Kasumi-1 (cell line): ENCODE measurements at places on chromosomes 4 and X.

- DNase-seq = no peak
Observed at GRCh38 chr4:11496351-11496829, 67.7 kb upstream of the HS3ST1 start.

GRCh38 chrX:11770320-11770719 lies 12.3 kb downstream of the MSL3 start:
- DNase-seq = peak; percentile 76

- DNase-seq = no peak
Observed at GRCh38 chr4:123206016-123206415, 190.6 kb upstream of the SPRY1 start.

DNA sequence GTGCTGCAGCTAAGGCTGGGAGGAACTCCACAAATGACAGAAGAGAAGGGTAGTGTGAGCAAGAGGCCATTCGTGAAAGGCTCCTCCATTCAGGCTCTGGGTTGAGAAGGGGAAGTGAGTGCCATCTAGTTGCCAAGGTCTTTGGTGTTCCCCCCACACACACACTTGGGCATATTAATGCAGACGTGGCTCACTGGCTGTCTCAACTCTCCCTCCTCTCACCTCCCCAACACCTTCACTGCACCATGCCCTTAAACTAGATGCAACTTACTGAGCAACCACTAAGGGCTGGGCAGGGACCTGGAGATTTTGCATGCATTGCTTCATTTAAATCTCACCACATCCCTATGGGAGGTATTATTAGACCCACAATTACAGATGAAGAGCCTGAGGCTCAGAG lies 8.7 kb downstream of the CLRN2 start:
- peak; percentile 27 for DNase-seq

DNA sequence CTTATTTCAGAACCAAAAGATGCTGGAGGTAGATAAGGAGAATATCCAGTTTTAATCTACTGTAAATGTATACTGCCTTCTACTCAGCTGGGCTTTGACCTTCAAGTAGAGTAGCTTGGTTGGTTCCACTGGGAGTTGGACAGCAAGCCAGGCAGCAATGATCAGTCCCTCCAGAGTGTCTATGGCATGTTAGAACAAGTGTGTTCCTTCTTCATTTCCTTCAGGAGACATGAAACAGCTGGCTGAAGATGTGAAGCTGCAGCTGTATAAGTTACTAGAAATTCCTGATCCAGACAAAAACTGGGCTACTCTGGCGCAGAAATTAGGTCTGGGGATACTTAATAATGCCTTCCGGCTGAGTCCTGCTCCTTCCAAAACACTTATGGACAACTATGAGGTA lies 111.1 kb downstream of the NFKB1 start:
- DNase-seq = no peak

- DNase-seq = no peak
Observed at GRCh38 chr4:168488869-168489274, 8.0 kb upstream of the PALLD start.

DNA sequence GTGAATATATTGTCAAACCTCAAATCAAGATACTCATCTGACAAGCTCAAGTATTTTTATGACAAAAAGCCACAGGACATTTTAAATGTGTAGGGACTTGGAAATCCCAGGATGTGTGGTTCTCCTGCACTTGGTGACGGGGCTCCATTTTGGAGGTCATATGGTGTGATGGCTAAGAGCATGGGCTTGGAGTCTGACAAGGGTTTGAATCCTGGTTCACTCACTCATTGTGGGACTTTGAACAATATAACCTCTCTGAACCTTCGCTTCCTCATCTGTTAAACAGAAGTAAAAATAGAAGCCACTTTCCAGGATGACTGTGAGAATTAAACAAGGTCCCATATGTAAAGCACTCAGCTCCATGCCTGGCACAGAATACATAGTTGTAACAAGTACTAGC lies 99.6 kb downstream of the SMIM20 start:
- no peak for DNase-seq

DNA sequence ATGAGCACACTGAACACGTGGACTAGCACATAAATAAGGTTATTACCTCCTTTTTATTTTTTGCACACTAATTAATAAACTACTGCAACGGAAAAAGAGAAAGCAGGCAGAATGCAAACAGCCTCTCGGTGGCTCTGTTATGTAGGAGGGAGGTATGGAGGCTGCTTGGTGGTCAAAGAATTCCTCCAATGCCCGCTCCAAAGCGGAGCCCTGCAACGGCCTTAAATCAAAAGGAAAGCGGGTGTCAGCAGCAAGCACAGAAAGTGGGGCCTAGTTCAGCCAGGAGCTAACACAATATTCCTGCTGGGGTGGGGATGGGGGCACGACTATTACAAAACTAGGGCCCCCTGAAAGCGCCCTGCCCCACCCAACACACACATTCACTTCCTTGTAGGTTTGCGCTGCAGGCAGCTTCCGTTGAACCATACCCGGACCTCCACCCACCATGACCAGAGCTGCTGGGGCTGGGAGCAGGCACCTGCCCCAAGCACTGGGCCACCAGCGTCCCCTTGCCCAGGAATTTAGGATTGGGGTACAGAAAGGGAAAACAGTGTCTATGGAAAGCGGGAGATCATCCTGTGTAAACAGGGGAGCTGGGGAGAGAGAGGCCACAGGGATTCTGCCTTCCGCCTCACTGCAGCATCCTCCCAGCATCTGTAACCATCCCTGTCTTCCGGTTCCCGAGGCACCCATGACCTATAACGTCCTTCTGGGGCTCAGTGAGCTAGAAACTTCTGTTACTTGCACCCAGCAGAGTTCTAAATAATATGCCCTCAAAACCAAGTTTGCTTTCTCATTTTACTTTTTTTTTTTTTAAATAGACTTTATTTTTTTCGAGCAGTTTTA lies 57.1 kb upstream of the DDX3X start:
- DNase-seq = no peak

- DNase-seq = no peak
Observed at GRCh38 chrX:19162851-19163250, 40.6 kb upstream of the ADGRG2 start.

GRCh38 chrX:63720293-63720692 lies 64.7 kb downstream of the ARHGEF9 start:
- DNase-seq = no peak

DNA sequence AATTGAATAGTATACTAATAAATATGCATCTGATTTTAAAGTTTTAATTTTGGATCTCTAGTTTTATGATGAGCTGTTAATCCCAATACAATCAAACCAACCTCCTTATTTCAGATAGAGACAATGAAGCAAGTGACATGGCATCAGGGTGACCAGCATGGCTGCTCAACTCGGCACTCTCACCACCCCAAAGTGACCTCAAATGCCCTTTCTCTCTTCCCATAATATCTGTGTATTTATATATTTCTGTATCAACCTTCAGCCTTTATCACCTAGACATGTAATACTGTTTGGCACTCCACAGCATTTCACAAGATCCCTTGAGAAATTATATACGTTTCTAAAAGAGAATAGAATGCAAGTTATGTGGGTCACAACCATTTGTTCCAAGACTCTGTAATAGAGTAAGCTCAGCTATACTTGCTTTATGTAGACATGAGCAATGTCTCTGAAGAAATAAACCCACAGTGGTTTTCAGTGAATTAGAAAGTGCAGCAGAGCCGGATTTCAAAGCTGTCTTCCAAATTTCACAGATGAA lies 1623.2 kb upstream of the PABPC4L start:
- DNase-seq = no peak

DNA sequence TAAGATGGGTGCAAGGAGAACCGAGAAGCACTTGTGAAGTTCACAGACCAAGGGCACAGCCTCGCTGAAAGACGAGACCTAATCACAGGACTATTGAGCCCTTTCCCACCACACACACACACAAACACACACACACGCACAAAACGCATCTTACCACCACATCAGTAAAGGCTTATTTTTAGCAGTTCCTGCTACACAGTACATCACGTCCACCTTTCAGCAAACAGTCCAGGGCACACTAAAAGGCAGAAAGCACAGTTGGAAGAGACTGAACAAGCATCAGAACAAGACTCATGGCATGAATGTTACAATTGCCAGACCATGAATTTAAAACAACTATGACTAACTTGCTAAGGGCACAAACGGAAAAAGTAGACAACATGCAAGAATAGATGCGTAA lies 83.6 kb upstream of the MAPK10 start:
- no peak for DNase-seq

- peak; percentile 23 for DNase-seq
Observed at GRCh38 chrX:135931644-135932487, 38.4 kb downstream of the SAGE1 start.

GRCh38 chrX:108132034-108132433 lies 40.5 kb downstream of the ATG4A start:
- DNase-seq = no peak

DNA sequence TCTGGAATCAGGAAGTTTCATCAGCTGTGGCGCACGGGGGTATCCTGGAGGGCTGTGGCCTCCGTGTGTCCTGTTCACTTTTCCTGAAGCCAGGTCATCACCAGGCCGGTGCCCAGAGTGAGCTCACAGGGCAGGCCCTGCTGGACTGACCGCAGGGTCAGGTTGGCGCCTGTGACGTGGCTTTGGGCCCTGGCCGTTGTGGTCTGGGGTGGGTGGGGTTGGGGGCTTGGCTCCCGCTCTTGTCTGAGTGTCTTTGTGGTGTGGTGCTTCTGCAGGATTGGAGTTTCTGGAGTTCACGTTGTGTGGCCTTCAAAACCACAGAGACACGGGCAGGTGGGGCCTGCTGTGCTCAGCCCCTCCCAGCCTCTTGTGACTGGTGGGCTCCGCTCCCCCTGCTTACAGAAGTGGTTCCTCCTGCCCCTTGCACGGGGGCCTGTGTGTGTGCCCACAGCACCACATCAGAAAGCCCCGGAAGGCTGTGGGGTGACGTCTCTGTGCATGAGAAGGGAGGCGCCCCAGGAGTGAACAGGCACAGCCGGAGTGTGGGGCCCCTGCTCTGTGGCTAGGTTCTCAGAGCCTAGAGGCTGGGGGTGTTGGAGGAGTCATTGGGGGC lies 9.5 kb downstream of the RGS12 start:
- peak; percentile 56 for DNase-seq

DNA sequence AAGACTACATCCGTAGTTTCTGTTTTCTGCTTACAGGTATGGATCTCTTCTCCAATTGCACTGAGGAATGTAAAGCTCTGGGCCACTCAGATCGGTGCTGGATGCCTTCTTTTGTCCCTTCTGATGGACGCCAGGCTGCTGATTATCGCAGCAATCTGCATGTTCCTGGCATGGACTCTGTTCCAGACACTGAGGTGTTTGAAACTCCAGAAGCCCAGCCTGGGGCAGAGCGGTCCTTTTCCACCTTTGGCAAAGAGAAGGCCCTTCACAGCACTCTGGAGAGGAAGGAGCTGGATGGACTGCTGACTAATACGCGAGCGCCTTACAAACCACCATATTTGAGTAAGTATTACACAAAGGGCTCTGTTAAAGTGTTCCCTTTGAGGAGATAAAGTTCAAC lies 13.8 kb downstream of the PCDH10 start:
- DNase-seq = no peak

- no peak for DNase-seq
Observed at GRCh38 chrX:102808336-102808735, 87.8 kb downstream of the GPRASP3 start.

GRCh38 chrX:11435568-11435967 lies 142.4 kb downstream of the AMELX start:
- DNase-seq = no peak

- no peak for DNase-seq
Observed at GRCh38 chr4:179485781-179486180, 2043.5 kb upstream of the AGA start.

GRCh38 chr4:110055158-110055768 lies 142.6 kb downstream of the EGF start:
- DNase-seq = no peak

DNA sequence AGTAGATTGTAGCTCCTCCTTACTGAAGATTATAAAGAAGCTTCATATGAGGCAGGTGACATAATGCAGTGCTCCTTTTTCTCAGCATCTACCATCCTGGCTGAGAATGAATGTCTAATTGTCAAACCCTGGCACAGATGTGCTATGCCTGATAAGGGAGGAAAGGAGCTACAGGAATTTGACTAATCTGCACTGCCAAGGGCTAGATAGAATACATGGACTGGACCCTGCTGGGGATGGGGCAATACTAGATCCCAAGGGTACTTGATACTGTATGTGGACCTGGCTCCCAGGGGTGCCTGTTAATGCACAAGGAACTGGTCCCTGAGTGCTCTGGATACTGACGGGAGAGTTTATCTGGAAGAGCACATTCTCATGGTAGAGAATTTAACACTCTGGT lies 362.2 kb upstream of the EMCN start:
- DNase-seq = no peak

DNA sequence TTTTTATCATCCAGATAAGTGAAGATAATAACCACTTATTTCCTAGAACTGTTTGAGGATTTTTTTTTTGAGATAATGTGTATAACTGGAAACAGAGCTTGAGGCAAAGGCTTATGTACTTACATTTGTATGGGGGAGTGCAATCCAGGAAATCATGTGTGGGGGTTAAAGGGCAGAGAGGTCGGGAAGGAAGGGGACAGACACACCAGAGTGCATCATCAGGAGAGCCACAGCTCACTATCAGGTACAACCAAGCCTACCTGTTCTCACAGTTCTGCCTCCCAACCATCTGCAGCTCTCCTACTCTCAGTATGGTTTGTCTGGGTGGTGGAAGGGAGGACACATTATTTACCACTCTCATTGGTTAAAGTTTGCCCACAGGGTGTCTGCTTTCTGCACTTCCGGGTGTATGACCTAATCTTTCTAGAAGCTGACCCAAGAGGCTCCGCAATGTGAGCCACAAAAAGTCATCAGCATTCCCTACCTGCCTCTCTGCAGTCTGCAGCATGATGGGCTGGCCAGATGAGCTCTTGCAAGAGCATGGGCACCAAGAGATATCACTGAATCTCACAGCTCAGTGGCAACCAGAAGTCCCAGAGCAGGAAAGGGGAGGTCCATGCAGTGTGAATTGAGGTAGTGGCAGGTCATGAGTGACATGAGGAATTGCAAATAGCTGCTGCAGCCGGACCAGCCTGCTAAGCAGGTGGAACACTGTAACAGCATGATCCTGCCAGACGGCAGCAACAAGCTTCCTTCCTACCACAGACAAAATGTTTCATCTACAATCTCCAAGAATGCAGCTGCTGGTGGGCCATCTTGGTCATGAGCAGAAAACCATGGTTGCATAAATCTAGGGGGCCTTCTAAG lies 36.9 kb upstream of the SPRY1 start:
- no peak for DNase-seq

DNA sequence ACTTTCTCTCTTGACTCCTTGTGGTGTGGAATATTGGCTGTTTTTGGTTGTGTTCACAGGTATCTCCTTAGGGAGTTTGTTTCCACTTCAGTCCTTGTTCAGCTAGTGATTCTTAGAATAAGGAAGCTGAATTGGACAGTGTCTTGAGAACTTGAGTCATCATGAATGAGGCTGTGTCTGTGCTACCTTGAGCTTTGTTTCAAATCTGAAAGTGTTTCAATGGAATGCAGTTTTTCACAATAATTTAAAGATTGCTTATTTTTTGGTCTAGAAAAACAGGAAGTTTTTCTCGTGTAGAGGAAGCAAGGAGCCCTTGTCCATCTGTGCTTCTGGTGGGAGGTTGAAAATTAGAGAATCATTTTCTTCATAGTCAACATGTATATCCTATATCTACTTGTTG lies 76.5 kb downstream of the ZNF518B start:
- DNase-seq = no peak
